ENCODE measurements at places on chromosomes 3 and 15.

DNA sequence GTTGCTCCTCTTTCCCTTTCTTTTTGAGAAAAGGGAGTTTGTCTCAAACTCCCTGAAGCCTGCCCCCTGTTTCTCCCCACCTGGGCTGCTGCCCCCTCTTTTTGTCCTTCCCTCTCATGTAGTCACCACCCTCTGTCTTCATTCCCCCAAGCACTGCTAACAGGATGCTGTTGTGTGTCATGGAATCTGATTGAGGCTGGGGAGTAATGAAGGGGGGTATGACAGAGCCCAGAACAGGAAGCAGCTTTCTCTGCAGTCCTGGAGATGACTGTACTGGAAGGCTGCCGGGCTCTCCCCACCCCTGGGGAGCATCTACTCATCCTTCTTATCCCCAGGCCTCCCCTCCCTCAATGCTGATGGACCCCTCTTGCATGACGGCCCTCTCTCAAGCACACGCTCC, 181.6 kb downstream of the ABHD5 start:
- DNase-seq, result no peak

GRCh38 chr3:54712539-54712938, 215.3 kb downstream of the LRTM1 start:
- DNase-seq, result no peak

GRCh38 chr3:177946936-177947335, 589.3 kb upstream of the KCNMB2 start:
- DNase-seq, result no peak

- DNase-seq, result no peak
Observed at GRCh38 chr3:43647331-43648166, 25.7 kb upstream of the ANO10 start.

DNA sequence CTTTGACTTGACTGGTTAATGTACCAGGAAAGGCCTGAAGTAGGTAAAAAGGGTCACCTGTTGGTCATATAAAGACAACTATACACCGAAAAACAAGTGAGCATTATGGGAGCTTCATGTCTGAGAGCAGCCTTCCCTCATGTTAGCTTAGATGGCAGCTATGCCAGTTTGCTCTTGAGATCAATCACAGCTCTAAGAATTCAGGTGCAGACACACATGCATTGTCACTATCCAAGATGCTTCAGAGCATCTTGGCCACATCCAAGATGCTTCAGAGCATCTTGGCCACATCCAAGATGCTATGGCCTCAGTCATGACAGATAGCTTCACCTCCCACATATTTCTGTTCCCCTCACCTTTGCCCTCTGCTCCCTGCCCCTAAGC, 15.5 kb downstream of the ZNF80 start:
- no peak for DNase-seq

DNA sequence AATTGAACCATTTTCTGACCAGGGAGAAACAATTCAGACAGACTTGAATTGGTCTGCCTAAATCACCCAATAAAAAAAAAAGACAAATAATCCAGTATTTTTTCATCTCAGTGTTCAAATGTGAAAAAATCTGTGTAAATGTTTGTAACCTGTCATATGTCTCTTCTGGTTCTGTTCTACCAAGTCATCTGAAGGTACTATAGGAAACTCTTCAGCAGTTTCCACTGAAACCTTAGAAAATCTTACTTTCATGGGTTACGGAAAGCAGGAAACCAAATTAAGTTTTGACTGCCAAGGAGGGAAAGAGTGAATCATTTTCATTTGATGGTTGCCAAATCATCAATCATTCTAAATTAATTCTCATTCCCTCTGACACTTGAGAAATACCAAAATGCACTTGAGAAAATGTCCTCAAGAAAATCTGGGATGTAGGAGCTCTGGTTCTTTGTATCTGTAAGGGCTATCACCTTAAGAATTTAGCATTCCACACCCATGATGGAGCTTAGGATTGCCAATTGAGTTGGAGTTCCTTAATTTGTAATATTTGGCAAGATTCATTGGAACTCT, 278.2 kb upstream of the KCNH8 start:
- no peak for DNase-seq

DNA sequence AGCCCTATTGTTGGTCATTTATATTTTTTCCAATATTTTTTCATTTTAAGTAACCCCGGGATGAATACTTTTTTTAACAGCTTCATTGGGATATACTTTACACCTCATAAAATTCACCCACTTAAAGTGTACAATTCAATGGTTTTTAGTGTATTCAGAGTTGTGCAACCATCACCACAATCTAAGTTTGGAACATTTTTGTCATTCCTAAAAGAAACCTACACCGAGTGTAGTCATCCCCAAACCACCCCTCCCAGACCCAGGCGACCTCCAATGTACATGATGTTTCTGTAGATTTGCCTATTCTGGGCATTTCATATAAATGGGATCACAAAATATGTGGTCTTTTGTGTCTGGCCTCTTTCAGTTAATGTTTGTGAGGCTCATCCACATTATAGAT, 118.3 kb upstream of the FRMD4B start:
- DNase-seq, result no peak

DNA sequence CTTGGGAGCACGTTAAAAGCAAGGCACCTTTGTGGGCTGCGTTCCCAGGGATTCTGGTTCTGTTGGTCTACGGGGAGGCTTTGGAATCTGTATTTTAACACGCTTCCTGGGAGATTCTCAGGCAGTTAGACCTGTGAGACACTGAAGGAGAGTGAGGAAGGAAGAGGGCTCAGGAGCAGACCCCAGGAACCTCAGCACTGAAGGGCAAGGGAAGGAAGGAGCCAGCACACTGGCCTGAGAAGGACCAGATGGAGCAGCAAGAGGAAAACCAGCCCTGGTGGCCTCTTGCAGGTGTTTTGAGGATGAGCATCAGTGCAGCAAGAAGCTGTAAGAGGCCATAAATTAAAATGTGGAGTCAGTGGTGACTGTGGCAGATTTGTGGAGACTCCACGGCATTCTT, 146.7 kb downstream of the RPLP1 start:
- DNase-seq, result no peak

GRCh38 chr15:68379058-68379758, 52.8 kb downstream of the ITGA11 start:
- DNase-seq, result no peak

- DNase-seq, result no peak
Observed at GRCh38 chr3:115108614-115109013, 38.5 kb downstream of the ZBTB20 start.

DNA sequence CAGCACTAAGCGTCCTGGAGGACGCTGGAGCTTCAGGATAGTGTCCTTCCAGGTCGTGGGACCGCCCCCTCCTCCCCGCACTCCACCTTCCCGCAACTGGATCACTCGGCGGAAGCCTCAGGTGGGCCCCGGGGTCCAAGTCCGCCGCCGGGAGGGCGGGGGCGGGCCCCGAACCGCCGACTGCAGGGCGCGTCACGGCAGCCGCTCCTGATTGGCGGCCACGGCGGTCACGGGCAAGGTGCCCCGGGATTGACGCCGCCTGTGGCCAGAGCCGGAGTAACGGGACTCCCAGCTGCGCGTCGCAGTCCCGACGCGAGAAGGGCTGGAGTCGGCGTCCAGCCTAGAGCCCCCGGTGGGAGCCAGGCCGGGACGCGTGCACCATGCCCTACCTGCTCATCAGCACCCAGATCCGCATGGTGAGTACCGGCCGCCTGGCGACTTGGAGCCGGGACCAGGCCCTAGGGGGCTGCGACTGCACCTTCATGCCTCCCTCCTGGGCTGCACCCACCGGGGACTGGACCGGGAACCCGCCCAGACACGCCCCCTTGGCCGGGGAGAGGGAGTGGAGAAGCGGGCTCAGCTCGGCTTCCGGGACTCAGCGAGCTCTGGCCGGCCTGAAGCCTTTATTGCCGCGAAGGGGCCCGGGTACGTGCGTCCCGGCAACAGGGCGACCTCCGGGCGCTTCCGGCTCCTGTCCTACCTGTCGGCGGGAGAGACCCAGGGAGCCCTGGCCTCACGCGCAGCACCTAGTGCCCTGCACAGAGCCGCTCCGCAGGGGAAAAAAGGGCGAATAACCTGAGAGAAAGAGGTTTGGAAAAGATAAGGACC, at the start of gene GCHFR:
Gene GCHFR (plus strand): TSS at position 268 of the 828 bp plus-strand sequence. CDS start 113 bp downstream, at position 381.
- no peak for DNase-seq

GRCh38 chr3:10813425-10813824, 2.6 kb upstream of the SLC6A11 start:
- DNase-seq, result no peak

GRCh38 chr15:49423021-49423420, at the start of gene FGF7:
Gene FGF7, plus strand, starts transcription at chr15:49423242. Its CDS starts 1,056 bp downstream, at chr15:49424298.
- DNase-seq, result no peak

GRCh38 chr3:136818769-136819391, at the start of gene SLC35G2:
Gene SLC35G2, plus strand, starts transcription at chr3:136819126. Its CDS starts 35,335 bp downstream, at chr3:136854461.
- DNase-seq, result no peak

DNA sequence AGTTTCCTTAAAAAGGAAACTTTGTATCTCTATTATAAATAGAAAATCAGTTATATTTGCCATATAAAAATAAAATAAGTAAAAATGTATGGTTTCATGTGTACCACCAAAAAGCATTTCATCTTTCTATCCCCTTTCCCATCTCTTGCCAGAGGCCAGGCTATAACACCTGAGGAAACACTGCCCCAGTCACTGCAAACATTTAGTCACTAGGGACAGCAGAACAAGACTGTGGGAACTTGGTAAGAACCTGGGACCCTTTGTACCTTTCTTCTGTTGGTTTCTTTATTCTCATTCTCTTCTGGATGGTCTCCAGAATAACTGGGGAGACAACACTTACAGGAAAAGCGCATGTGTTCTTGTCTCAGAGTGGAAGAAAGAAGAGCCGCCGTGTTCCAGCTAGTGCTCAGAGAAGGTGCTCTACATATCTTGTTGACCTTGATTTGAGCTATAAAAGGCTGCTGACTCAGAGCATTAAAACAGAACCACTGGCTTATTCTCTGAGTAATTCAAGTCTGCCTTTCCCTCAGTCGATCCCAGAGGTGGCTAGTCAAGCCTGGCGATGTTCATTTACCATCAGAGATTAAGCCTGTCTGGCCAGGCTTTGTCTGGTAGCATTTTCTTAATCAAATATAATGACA, 361.6 kb downstream of the RBMS3 start:
- DNase-seq, result no peak

DNA sequence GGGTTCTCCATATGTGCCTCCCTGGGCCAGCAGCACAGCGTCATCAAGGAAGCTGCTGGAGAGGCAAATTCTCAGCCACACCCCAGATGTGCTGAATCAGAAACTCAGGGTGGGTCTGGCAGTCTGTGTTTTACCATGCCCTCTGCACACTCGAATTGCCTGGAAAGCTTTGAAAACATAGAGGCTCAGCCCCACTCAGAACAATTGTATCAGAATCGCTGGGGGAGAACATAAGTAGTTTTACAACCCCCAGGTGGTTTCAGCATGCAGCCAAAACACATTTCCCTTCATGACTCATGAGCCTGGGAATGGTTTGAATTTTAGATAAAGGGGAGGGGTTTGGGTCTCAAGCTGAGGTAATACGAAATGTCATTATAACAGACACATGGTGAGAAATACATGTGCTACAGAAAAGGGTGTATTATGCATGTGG, 9.6 kb downstream of the TGM4 start:
- no peak for DNase-seq

- no peak for DNase-seq
Observed at GRCh38 chr3:39346785-39347585, 17.5 kb downstream of the CCR8 start.

- no peak for DNase-seq
Observed at GRCh38 chr3:58383904-58384303, 49.7 kb downstream of the PDHB start.

GRCh38 chr15:78131295-78132061, at the start of gene CIB2:
Gene CIB2, minus strand, starts transcription at chr15:78131445. Its CDS starts 230 bp downstream, at chr15:78131215.
- no peak for DNase-seq

GRCh38 chr3:34213478-34213877, 415.0 kb downstream of the PDCD6IP start:
- no peak for DNase-seq

DNA sequence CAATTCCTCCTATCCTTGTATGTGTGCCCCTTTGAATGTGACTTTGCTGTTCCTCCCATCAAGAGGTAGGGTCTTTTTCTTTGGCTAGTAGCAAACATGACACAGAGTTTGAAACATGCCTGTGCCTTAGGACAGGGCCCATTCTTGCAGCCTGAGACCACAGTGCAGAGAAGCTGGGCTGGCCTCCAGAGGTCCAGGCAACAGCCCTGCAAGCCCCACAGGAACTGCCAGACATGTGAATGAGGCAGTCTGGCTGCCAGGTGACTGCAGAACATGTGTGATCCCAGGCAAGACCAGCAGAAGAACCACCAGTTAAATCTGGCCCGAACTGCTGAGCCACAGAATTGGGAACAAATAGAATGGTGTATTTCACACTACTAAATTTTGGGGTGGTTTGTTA, 1.2 kb upstream of the HGD start:
- DNase-seq, result no peak

- no peak for DNase-seq
Observed at GRCh38 chr3:183554377-183554776, 1.1 kb downstream of the KLHL6 start.

DNA sequence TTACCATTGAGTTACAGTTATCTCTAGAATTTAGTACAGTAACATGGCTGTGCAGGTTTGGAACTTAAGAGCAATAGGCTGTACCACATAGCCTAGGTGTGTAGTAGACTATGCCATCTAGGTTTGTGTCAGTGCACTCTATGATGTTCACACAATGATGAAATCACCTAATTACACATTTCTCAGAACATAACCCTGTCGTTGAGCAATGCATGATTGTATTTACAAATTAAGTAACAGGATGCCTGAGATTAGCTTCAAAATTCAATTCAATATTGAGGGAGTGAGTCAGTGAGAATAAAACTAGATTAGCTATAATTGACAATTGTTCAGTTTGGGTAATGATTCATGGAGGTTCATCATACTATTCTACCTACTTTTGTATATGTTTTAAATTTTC, 633.8 kb downstream of the IGSF11 start:
- DNase-seq, result no peak

DNA sequence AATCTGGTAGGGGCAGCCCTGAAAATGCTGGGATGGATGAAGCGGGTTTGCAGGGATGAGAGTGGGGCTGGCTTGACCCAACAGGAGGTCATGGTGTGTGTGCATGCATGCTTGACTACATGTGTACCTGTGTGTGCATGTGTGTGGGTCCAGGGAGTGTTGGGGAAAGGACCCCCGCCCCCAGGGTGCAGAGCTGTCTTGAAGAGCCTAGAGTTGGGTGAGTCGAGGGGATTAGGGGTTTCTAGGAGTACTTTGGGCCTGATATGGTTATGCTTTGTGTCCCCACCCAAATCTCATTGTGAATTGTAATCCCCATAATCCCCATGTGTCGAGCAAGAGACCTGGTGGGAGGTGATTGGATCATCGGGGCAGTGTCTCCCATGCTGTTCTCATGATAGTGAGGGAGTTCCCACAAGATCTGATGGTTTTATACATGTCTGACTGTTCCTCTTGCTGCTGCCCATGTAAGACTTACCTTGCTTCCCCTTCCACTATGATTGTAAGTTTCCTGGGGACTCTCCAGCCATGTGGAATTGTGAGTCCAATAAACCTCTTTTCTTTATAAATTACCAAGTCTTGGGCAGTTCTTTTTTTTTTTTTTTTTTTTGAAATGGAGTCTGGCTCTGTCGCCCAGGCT, 5.2 kb upstream of the LCTL start:
- DNase-seq, result no peak

- DNase-seq, result no peak
Observed at GRCh38 chr3:24512564-24513197, 18.0 kb upstream of the THRB start.

GRCh38 chr3:85572426-85572825, 613.6 kb downstream of the CADM2 start:
- no peak for DNase-seq
